NCI-H187 treated with DMSO at 0.1 percent for 48 hours (cell line): ENCODE measurements at places on chromosomes 7 and 10.

- DNase-seq: no peak
Observed at GRCh38 chr10:32957341-32958084, 517 bp downstream of the ITGB1 start.

DNA sequence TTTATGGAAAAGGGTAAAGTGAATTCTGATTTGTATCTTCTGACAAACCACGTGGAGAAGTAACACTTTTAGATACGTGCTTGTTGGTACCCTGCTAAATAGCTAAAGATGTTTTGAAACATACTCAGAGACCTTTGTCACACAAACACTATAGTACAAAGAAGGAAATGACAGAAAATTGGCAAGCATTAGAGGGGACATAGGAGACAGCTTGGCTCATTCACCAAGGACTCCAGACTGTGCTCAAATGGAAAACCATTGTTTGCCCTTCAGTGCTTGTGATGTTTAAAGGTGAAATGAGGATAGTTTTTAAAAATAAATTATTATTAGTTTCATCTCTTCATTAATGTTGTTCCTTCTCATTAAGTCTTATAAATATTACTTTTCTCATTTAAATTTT lies 34.0 kb upstream of the CD36 start:
- no peak for DNase-seq

DNA sequence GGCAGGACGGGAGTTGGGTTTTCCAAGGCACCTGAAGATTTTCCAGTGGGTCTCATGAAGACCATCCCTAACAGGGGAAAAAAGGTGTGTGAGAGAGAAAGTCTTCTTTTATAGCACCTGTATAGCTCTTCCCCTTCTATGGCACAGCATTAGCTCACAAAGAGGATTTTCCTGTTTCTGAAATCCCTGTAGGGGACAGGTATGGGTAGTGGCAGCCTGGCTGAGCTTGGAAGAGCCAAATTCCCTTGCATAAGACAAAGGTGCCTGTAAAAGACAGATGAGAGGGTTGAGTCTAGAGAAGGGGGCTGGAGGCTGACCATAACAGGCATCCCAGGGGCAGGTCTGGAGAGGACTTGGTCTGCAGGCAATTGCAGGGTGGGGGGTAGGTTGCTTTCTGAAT lies 63.7 kb downstream of the COL13A1 start:
- DNase-seq: no peak

DNA sequence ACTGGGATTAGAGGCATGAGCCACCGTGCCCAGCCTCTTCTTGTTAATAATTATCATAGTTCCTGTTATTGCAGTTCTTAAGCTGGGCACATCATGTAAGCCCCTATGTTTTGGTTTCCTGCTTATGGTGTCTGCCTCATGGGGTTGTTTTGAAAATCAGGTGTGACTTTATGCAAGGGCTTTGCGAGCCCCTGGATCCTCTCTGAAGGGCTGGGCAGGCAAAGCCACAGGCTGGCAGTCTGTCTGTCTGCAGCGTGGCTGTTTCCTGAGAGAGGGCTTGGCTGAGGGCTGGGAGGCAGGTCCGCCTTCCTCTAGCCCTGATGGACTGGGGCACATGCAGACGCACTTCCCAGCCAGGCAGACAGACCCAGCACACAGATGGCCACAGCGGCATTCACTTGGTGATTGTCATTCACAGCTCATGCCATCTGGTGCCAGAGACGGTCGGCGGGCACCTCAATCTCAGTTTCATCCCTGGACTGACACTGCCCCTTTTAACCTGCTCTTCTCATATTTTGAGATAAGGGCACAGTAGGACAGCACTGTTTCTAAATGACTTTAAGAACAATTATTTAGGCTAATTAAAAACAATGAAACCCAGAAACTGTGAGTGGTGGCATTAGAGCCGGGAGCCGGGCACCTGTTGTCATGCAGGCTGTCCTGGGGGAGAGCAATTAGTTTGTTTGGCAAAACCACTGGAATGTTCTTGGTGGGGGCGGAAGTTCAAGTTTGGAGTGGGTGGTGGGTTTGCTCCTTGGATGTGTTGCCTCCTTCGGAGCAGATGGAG lies 35.5 kb downstream of the RBM20 start:
- DNase-seq: no peak

- no peak for DNase-seq
Observed at GRCh38 chr10:90413196-90413595, 444.6 kb downstream of the HTR7 start.

GRCh38 chr10:49647985-49648795 lies 31.3 kb upstream of the C10orf53 start:
- DNase-seq: no peak

DNA sequence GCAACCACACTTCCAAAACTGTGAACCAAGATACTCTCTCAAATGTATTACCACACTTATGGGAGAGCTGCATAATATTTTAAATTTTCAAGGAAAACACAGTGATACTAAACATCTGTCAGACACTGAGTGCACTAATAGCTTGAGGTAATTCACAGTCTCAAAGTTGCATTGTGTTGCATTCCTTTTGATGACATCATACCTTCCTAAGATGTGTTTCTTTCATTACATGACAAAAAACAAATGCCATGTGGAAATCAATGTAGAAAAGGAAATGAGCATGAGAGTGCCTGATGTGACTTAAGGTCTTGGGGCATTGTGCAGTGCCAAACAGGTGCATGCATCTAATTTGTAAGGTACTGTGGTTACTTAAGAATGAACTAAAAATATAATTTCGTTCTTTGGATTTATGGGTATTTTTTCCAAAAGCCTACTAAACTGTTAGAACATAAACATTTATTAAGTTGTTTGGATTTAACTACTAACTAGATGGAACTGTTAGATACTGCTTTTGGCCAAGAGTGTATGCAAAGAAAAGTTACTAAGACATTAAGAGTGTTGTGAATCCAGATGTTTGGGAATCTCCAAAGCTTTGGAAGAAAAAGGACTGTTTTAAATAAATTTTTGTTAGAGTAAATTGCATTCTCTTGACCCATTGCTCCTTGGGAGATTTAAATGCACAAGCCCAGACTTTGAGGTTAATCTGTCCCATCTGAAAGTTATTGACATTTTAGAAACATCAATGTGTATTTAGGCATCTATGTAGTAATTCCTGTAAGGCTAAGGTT lies 496.2 kb upstream of the SEMA3D start:
- no peak for DNase-seq
